ENCODE measurements at places on chromosomes 13 and 19. TPM values are rescaled to one million over a fixed set of nuclear protein-coding genes. Genes with fewer than 3 reads are reported as not detected.
A peak's percentile ranks its signal among the peaks of the same experiment; 100 is the strongest.

The RNF17 gene
- total RNA-seq = not detected

The ZNF534 gene
- total RNA-seq = not detected

- ATAC-seq = no peak
These were observed 102.9 kb downstream of the COL4A2 start for GRCh38 chr13:110410000-110410399.

- ATAC-seq = no peak
These were observed 6.1 kb downstream of the THOP1 start for GRCh38 chr19:2791440-2791839.

DNA sequence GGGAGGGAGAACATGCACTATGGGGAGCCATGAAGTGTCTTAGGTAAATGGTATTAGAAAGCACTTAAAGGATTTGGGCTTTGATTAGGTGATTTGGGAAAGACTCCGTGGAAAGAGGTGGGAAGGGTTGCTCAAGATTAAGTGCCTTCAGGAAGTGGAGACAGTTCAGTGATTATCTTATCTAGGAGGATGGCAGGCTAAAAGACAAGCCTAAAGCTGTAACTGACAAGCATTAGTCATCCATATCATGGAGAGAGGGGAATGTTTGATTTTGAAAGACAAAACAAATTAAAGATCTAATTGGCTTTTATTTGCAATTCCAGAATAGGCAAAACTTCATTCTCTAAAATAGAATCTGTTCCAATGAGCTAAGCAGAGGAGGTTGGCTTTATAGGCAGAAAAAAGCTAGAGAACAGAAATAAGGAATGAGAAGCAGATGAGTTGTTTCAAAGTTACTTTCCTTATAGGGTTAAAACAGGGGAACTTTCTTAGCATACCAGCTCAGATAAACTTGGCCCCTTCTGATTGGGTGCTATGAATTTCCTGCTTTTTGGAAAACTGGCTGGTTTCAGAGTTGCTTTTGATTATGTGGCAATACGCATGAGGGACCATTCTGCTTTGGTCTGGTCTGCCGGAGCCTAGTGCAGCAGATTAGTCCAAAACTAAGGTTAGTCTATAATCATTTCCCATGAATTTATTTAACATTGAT is 1.8 kb upstream of the DIAPH3 start:
- ATAC-seq = no peak

GRCh38 chr19:51691074-51691583 is 2.0 kb upstream of the SPACA6 start:
- no peak for ATAC-seq

DNA sequence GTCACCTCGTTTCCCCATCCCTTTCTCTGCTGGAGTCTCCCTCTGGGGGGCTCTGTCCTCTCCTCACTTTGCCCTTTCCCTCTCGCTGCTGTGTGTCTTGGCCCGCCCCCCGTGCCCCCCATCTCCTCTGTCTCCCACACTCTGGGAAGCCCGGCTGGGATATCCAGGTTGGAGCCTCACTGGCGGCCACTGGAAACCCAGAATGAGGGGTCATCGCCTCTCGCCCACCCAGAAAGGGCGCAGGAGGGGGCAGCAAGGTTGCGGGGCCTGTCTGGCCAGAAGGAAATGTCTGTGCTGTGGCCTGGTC is 15.6 kb downstream of the CCDC97 start:
- no peak for ATAC-seq

DNA sequence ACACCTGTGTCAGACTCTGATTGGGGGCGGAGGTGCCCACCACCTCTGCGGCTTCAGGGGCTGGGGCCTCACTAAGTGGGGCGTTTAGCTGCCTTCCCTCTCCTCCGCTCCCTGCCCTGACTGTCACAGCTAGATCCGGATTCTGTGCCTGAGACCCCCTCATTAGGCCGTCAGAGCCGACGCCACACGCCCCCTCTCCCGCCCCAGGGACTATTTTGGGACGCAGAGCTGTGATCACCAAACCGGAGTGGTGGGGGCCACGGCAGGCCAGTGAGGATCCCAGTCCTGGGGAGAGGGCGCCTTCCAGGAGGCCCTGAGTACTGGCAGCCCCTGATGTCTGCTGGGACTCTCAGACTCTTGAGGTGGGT is 762 bp downstream of the KANK3 start:
- ATAC-seq = no peak

DNA sequence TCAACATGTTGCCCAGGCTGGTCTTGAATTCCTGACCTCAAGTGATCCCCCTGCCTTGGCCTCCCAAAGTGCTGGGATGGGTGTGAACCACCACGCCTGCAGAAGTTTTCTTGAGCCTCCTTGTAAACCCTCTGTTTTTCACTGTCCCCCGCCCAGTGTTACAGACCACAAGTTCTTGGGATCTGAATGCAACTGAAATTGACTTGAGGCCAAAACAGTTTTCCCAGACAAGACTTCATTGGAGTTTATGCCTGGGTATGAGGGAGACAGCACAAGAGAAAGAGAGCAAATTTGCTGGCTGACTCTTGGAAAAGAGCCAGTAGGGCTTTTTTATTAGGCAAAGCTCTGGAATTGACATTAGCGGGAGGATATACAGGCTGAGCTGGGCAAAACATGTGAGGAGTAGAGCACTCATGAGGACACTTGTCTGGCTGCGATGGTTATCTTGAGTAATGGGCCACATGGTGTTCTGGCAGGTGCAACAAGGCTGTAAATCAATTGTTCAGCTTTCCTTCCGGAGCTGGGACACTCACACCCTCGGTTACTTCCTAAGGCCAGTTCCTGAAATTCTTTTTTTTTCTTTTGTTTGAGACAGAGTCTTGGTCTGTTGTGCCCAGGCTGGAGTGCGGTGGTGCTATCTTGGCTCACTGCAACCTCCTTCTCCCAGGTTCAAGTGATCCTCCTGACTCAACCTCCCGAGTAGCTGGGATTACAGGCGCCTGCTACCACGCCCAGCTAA is 12.7 kb upstream of the HNRNPL start:
- ATAC-seq = peak; percentile 85

DNA sequence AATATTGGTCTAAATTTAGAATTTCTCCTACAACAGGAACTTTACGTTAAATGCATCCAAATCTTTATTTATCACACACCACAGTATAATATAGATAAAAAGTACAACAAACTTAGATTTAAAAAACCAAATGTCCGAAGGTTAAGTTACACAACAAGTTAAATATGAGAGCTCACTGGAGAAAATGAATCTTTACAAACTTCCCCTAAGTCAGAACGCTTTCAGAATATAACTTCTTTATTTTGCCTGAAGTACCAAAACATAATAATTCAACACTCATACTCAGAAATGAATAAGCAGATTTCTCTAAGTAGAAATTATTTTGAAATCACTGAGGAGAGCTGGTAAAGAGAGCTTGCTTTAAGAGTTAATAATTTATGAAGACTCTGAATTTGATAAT is 33.8 kb downstream of the TSC22D1 start:
- no peak for ATAC-seq

DNA sequence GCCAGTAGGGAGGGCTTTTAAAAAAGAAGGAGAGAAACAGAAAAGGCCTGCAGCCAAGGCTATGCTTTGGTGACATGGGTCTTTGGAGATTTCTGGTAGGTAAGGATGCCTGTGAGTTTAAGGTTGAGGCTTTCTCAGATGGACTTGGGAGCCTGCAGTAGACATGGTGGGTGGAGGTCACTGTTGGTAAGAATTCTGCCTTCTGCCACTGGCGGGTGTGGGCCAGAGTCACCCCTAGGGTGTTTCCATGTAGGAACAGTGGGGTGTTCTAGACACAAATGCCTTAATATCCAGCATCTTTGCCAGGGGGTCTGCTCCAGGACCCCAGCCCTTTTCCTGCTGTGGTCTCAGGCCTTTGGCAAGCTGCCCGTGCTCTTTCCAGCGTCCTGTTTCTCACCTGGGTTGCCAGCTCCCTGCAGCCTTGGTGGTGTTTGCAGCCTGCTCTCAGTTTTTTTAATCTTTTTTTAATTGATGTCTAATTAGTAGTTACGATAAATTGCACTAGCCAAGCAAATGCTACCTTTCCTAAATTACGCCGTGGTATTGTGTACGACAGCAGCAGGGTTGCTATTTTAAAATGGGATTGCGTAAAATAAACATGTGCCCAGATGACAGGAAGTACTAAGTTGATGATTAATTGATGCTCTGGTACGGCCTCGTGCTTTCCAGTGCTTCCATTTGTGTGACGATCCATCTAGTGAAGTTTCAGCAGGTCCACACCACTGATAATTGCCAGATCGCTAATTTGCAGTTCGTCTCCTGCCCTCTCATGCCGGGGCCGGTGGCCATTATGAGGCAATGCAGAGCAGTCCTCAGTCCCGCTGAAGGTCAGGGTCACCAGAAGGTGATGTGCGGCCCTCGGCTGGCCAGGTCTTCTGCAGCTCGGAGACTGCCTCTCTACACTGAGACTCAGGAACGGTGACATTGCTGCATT is 35.3 kb upstream of the NPAS1 start:
- peak; percentile 85 for ATAC-seq

DNA sequence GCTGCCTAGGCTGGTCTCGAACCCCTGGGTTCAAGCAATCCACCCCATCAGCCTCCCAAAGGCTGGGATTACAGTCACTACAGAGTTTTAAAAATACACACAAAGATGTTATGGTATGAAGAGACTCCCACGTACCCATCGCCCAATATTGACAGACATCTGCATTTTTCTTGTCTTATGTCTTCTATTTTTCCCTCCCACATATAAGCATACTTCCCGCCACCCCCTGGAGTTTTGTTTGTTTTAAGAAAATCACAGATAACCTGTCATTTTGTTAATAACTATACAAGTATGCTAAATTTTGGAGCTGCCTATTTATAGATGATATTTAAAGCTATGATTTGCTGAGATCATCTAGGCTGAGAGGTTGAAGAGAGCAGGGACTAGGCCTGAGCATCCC is 6.2 kb upstream of the SMG9 start:
- no peak for ATAC-seq

DNA sequence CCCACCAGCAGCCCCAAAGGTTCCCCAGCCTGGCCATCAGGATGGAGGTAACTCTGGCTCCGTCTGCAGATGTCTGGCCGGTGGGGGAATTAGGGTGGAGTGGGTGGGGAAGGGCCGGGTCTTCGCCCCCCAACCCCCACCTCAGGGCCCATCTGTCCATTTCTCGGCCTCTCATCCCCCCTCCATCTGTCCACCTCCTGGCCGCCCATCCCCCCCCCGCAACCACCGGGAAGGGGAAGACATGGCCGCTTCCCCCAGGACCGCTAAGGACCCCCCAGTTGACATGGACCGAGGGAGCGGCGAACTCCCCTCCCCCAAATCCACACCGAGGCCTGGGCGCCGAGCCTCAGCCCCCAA is 793 bp downstream of the LRFN1 start:
- no peak for ATAC-seq

DNA sequence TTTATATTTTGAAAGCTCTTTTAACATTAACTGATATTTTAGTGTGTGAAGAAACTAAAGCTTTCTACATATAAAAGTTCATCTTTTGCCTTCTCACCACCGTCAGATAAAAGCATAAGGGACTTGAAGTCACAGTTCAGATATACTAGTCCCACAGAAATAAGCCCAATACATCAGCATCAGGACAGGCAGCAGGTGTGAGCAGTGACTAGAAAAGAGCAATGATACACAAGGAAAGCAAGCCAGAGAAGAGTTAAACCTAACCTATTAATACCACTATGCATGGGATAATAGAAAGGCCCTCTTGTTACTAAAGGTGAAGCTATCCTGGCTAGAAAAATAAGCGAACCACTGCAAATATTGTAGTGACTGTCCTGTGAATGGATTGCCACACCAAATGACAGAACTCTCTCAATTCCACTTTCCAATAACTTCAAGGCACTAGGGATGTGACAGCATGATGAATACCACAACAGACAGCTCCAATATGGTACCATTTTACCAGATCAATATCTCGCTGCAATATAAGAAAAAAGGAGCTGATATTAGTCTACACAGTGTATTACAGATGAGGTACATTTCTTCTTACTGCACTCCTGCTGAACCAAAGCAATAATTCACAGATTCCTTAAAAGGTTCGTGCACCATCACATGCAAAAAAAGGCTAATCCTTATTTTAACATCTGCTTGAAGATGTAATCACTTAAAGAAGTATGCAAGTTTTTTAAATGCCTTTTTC is 114.1 kb downstream of the DACH1 start:
- ATAC-seq = no peak

GRCh38 chr19:29704562-29705558 is 10.2 kb downstream of the C19orf12 start:
- no peak for ATAC-seq

GRCh38 chr13:59587971-59588716 is 575.6 kb downstream of the DIAPH3 start:
- no peak for ATAC-seq

DNA sequence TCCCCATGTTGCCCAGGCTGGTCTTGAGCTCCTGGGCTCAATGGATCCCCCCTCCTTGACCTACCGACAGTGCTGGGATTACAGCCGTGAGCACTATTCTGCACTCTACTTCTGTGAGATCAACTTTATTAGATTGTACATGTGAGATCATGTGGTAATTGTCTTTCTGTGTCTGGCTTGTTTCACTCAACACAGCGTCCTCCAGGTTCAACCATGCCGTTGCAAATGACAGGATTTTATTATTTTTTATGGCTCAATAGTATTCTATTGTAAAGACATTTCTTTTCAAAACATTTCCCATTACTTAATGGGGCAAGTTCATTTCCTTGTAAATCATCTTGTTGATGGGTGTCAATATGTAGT is 1.5 kb upstream of the OBI1 start:
- ATAC-seq = no peak
